ENCODE measurements at places on chromosomes 16 and 17.

DNA sequence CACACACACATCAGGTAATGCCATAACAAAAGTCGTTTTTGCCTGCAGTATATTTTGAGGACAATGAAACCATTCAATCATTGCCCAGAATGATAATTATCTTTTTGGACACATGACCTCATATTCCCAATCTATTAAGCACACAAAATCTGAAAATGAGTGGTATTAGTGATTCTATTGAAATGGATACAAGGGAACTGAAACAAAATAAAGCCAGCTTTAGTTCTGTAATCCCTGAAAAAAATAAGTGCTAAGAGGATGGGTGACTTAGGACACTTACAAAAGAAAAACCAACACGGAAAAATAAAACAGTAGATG lies 128.3 kb upstream of the MAF start:
- no peak for DNase-seq

GRCh38 chr17:80441133-80441578 lies 26.2 kb downstream of the ENDOV start:
- DNase-seq = peak; percentile 77

- no peak for DNase-seq
Measured at GRCh38 chr17:35019386-35020179, 39.3 kb downstream of the LIG3 start.

GRCh38 chr16:12744860-12745259 lies 58.8 kb downstream of the CPPED1 start:
- no peak for DNase-seq

DNA sequence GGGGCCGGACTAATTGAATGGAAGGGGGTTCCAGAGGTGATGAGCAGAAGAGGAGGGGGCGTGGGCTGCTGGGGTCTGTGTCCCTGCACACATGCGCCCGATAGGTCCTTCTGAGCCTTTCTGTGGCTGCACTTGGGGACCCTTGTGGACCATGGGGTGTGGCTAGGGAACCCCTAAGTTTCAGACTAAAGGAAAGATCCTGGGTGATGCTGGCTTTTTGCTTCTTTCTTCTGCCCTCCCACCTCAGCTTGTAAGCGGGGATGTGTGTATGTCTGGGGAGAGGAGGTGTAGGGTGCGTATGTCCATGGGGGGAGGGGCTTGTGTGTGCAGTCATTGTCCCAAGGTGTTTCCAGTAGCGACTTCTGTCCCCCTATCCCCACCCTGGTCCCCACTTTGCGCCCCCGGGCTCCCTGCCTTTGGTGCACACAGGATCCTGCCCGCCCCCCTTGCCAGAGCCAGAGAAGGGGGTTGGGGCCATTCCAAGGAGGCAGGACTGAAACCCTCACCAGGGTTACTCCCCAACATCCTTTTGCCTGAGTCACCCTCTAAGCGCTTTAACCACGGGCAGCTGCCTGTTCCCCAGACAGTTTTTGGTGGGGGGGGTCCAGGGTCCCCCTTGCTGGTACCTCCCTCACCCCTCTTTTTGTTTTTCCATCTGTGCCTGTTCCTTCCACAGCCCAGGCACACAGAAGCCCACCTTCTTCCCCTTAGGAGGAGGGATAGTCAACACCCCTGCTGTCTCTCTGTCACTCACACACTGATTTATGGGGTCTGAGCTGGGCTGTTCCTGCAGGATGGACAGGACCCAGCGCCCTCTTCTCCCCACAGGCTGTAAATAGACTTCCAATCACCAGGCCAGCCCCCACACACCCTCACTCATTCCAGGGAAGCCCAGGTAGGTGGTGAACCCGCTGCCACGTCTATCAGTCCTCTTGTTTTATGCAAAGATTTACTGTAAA lies 83.2 kb downstream of the ARHGAP23 start:
- no peak for DNase-seq

- DNase-seq = peak; percentile 95
Measured at GRCh38 chr17:29591737-29592608, 959 bp upstream of the ANKRD13B start.

DNA sequence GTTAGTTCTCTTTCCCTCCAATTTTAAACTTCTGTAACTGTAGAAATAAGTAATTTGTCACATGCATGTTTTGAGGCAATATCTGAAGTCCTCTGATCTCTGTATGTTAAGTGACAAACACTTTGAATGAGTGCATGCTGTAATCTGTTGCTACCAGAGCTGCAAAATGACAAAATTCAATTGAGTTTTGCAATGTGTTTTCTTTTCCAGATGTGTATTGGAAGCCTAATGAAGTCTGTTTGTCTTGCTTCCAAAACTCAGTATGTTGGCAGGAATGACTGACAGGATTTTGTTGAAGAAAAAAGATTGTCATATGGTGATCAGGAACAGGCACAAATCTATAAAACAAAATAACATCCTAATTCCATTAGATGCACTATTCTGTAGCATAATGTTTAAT lies 561.6 kb upstream of the CDH8 start:
- DNase-seq = no peak

- DNase-seq = no peak
Measured at GRCh38 chr16:80893686-80894085, 89.3 kb upstream of the CDYL2 start.

All from right hindlimb (tissue), 1 donor.